ENCODE measurements at places on chromosomes 4 and X. TPM values are rescaled to one million over a fixed set of nuclear protein-coding genes. Genes with fewer than 3 reads are reported as not detected.

Gene GRIA2
- not detected for polyA plus RNA-seq

Gene RHOXF2
- polyA plus RNA-seq = not detected

Gene NLGN3
- 0.34 TPM for polyA plus RNA-seq

- DNase-seq = no peak
Observed at GRCh38 chrX:65194547-65194946, 218.3 kb upstream of the ZC4H2 start.

DNA sequence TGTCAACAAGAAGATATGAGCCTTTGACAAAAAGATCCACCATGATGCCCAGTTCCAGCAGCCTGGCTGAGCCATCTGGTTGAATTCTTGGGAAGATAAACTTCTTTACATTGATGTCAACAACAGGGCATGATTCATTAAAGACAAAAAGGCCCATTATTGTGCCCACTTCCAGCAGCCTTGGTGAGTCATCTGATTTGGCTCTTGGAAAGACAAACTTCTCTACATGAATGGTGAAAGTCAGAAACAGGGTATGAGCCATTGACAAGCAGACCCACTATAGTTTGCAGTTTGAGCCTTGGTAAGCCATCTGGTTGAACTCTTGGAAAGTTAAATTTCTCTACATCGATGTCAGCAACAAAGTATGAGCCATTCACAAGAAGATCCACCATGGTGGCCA is 4.1 kb upstream of the CSF2RA start:
- no peak for DNase-seq

Gene NPFFR2
- polyA plus RNA-seq = not detected

GRCh38 chr4:134754301-134755019 is 552.9 kb upstream of the PABPC4L start:
- DNase-seq = no peak

Gene BEX5
- polyA plus RNA-seq = not detected

DNA sequence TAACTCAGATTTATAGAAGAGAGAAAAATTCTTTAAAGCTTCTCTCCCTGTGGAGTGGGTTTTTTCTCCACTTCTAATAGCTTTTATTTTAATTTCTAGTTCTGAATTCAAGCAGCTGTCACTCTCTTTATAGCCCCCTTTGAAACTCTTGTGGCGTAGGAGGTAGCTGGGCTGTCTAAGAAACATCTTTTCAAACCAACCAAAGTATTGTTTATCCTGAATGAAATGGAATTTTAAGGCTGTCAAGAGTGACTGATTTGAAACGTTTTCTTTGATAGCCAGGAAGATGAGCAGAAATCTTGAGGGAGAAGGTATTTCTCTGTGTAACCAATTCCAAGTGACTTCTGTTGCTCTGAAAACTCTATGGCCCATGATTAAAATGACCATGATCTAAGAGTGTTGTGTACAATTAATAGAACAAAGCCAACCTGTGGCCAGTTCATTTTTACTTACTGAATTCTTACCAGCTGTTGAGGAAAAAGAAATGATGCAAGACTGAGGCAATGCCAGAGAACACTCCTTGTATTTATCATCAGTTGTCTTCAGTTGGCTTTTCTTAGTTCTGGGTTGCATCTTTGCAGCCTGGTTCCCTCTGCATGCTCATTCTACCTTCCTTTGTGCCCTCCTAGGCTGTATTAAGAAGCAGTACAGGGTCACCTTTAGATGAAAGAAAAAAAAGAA is 298.4 kb downstream of the ARHGAP10 start:
- peak; percentile 74 for DNase-seq

Gene WNK3
- polyA plus RNA-seq = 0.29 TPM
